ENCODE measurements at places on chromosomes 16 and 17.

DNA sequence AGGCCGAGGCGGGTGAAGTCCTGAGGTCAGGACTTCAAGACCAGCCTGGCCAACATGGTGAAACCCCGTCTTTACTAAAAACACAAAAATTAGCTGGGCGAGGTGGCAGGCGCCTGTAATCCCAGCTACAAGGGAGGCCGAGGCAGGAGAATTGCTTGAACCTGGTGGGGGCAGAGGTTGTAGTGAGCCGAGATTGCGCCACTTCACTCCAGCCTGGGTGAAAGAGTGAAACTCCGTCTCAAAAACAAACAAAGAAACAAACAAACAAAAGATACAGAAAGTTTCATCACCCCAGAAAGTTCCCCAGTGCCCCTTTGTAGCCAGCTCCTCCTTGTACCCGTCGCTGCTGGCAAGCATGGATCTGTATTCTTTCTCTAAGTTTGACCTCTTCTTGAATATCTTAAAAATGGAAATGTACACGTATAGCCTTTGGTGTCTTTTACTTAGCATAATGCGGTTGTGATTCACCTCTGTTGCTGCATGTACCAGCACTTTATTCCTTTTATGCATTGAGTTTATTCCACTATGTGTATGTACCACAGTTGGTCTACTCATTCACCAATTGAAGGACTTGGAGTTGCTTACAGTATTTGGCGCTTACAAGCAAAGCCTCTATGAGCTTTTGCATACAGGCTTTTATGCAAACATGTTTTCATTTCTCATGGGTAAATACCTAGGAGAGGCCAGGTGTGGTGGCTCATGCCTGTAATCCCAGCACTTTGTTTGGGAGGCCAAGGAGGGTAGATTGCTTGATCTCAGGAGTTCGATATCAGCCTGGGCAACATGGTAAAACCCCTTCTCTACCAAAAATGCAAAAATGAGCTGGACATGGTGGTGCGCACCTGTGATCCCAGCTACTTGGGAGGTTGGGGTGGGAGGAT lies 87.5 kb upstream of the CLEC18A start:
- no peak for DNase-seq

GRCh38 chr16:27520982-27521673 lies 28.6 kb downstream of the GTF3C1 start:
- peak; percentile 80 for DNase-seq

DNA sequence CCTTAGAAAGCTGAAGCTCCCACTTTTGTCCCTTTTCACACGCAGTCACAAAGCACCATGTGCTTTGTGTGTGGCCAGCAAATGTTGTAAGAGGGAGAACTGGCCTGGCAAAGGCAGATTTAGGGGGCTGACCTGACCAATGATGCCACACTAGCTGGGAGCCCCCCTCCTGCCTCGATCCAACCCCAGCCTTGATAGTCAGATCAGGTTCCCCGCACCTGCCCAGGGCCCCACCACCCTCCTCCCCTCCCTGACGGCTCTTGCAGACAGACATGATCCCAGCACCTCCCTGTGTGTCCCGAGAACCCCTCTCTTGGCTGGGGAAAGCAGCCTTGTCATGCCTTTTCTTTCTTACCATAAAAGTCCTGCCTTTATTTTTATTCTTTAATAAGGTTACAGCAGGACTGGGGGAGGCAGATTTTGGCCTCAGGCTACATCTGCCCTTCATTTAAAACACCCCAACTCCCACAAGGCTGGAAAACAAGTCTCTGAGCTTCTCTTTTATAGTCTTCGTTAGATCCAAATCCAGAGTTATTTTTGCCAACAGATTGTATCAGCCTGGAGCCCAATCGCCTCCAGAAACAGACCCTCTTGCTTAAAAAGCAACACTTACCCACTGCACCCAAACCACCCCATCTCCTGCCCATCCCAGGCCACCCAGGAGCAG lies 201.8 kb upstream of the CDH5 start:
- DNase-seq, result no peak

DNA sequence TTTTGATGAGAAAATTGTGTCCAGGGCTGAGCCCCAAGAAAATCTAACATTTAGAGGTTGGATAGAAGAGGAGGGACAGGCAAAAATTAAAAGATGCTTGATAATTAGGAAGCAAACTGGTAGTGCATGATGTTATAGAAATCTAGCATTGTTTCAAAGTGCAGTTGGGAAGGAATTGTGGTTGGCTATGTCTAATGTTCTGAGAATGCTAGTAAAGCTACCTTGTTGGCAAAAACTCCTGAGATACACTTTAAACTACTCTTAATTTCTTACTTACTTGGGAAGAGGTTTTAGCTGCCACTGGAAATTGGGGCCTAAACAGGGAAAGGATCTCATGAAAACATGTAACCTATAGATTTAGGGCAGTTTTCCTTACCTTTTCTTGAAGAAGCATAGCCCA lies 48.3 kb downstream of the MAP2K4 start:
- no peak for DNase-seq

- no peak for DNase-seq
Observed at GRCh38 chr16:23433261-23433920, 19.6 kb downstream of the COG7 start.

Data from ascending aorta (tissue), 2 donors.